NCI-H510A (cell line): ENCODE measurements at places on chromosomes 1 and 21.

DNA sequence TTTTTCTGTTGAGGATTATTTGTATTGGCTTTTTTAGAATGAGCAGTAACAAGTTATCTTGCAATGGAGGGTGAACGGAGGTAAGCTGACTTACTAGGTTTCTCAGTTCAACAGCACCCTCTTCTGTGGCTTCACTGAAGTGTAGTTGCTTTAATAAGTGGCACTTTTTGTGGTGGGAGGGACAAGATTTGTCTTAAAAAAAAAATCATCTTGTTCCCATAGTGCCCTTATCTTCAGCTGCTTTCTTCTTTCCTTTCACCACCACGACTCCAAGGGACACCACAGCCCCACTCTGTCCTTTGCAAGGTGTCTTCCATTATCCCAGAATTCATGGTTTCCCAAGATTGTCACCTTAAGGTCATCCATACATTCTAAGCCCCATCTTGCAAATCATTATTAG, 92.9 kb downstream of the PIGK start:
- peak; percentile 46 for DNase-seq

DNA sequence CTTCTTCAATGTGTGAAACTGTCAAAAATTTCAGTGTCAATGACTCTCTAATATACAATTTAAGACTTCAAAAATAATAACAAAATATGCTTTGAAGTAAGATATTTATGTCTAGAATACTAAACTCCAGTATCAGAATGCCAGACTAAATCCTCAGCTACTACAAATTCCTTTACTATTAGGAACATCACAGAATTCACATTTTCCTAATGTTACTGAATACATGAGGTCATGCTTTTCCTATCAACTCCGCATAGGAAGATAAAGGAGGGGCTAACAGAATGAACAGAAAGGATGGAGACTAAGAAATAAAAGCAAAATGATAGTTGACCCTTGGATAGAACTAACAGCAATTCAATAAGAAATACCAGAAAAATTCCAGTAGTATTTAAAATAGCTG, 292.7 kb downstream of the SDCCAG8 start:
- DNase-seq: no peak

GRCh38 chr1:22691031-22691753, 19.4 kb upstream of the EPHB2 start:
- no peak for DNase-seq

DNA sequence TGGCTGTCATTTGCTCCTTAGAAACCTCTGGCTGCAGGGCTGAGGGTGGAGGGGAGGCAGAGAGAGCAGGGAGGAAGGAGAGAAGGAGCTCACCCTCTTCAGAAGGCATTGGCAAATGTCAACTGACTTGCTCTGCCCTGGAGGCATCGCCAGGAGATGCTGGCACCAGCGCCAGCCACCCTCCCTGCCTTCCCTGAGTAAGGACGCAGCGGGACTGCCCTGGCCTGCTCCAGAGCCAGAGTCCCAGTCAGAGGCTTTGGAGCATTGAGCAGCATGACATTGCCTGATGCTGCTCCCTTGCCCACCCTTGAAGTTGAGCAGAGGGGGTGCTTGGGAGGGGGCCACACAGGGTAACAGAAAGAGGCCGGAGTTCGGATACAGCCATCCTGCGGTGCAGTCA, 62.3 kb downstream of the DISP3 start:
- DNase-seq: no peak

- no peak for DNase-seq
These were observed 588.1 kb upstream of the BRINP3 start for GRCh38 chr1:191065771-191066170.

DNA sequence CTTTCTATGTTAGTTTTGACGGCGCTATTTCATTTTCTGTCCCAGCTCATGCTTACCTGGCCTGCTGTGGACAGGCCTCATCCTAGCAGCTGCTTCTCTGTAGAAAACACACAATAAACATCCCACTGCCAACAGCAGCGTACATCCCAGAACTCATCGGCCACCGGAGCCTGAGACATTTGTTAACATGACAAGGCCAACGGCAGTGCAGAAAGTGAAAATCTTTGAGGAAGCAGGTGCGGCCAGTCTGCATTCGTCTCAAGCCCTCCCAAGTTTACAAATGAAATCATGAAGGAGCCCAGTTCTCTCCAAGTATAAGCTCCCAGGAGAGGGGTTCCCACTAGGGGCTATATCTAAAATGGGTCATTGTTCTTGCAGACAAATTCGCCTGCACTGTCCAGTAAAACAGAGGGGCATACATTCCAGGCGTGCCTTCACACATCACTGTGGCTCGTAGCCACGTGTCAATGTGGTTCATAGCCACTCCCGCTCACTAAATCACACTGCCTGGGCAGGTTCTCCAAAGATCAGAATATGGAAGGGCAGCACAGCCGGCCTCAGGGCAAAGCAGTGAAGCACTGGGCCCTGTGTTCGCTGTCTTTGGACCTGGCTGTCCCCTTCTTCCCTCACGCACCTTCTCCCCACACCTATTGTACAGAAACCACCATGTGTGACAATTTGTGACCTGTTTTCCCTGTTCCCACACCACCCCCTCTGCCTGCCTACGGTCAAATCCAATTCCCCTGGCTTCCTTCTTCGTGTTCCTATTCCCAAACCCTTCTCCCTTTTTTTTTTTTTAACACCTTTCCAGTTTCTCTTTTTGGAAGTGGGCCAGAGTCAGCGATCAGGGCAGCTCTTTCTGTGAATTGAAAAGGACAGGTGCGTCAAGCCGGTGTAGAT, 27.0 kb upstream of the ABCG1 start:
- no peak for DNase-seq

DNA sequence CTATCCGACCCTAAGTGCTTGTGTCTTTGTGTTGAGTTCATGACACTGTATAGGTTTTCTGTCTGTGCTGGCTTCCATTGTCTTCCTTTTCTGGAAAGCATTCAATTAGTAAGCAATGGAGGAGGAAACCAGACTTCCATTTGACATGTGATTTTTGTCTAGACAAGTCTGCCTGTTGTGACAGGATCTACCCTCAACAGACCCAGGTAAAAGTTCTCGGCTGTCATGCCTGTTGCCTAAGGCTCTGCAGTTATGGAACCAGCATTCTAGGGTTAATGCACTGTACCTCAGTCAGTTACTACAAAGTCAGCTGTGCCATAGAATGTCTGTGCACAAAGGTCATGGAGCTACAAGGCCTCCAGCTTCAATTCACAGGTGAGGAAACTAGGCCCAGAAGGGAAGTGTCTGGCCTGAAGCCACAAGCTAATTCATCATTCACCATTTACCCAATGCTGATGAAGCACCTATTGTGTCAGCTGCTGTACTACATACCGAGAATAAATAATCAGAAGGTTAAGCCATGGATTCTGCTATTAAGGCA, 72.3 kb downstream of the PLPP3 start:
- DNase-seq: no peak

DNA sequence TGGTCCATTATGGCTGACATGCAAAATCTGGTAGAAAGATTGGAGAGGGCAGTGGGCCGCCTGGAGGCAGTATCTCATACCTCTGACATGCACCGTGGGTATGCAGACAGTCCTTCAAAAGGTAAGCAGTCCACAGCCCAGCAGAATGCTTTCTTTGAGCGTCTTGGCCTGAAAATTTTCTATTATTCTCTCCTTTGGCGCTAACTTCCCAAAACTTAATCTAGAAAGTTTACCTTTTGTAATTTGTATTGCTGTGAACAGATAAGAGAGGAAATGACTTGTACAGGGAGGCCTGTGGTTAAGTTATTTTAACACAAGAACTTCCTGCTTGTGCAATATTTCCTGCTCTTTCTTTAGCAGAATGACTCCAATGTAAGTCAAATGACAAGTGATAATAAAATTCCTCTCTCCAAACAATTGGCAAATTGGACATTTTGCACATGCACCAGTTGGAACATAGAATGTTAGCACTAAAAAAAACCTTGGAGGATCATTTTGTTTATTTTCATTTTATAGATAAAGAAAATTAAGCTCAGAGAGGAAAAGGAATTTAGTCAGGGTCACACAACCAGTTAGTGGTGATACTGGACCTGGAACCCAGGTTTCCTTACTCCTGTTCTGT, 18.9 kb downstream of the CAP1 start:
- no peak for DNase-seq

DNA sequence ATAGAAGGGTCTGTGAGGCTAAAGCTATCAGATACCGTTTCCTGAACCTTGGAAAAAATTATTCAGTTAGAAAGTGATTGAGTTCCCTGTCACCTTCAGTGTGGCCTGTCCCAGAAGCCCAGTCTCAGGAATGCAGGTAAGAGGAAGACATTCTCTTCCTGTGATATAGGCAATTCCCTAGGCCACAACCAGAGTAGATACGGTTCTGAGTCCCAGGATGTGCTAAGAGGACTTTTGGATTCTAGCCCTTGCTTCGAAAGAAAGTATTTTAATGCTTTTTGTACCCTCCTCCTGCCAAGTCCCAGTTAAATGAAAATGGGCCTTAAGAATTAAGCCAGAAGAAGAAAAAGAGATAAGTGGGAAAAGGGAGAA, 313.5 kb upstream of the PLXNA2 start:
- DNase-seq: no peak

- no peak for DNase-seq
These were observed 229.5 kb upstream of the VAMP3 start for GRCh38 chr1:7541629-7542028.

- no peak for DNase-seq
These were observed 2.8 kb downstream of the MYOM3 start for GRCh38 chr1:24109166-24109483.

- DNase-seq: no peak
These were observed 175.5 kb downstream of the ACTL8 start for GRCh38 chr1:17930635-17931034.

- DNase-seq: no peak
These were observed 32.7 kb upstream of the CRB1 start for GRCh38 chr1:197235355-197235754.

DNA sequence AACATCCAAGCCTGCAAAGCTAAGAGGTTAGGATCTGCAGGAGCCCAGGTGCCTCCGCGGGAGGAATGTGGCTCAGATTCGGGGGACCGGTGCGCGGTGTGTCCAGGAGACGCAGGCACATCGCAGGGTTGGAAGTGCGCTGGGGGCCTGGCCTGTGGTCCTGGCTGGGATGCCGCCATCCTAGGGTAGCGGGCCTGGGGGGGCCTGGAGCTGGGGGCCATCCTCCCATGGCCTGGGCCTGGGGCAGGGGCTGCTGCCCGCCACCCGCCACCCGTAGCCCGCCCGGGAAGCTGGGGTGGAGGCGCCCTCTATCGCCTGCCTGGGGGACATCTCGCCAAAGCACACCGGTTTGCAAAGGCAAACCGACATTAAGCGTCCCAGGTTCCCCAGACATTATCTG, 170.6 kb upstream of the ARHGEF16 start:
- DNase-seq: no peak

DNA sequence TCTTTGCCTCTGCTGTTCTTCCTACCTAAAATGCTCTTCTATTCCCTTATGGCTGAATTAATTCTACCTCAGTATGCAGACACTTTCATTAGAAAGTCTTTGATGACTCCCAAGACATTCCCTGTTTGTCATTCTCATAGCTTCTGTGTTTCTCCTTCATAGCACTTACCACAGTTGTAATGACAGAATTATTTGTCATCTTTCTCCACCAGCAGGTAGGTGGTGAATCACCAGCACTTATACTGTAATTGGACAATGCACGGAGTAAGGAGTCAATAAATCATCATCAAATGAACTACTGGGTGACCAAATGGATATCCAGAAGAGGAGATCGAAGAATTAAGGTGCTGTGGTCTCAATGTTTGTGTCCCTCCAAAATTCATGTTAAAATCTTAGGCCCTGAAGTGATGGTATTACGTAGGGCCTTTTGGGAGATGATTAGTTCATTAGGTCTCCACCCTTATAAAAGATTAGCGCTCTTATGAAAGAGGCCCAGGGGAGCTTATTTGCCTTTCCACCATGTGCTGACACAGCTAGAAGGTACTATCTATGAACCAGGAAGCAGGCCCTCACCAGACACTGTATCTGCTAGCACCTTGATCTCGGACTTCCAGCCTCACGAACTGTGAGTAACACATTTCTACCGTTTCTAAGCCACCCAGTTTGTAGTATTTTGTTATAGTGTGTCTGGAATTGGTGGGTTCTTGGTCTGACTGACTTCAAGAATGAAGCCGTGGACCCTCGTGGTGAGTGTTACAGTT, 2.4 kb upstream of the CCT8 start:
- no peak for DNase-seq

DNA sequence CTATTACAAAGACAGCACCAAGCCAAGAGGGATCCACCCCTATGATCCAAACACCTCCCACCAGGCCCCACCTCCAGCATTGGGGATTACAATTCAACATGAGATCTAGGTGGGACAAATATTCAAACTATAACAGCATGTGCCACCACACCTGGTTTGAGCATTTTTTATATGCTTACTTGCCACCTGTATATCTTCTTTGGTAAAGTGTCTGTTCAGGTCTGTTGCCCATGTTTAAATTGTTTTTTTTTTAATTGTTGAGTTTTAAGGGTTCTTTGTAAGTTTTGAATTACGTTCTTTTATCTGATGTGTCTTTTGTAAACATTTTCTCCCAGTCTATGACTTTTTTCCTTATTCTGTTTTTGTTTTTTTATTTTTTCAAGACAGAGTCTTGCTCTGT, 83.4 kb downstream of the LRIG2 start:
- no peak for DNase-seq

DNA sequence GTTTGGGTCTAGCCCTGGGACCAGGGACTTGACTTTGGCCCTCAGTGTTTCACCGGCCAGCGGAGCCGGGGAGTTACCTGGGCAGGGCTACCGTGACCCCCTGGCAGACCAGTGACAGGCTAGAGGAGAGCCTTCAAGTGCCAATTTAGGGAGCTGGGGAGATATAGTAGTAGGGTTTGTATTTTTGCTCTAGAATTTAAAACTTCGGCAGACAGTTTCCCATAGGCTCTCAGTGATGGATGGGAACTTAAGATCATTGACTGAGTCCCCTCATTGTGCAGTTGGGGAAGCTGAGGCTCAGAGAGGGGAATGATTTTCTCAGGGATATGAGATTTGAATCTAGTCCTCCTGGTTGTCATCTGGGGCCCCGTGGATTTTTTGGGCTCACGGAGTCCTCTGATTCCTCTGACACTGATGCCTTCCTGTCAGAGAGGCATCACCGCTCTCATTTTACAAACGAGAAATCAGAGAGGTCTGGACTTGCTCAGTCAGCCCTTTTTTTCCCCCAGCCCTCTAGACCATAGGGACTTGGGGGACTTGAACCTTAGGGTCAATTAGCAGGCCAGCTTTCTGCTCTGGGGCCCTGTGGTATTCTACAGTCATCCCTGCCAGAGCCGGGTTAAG, 58.3 kb upstream of the ACOT11 start:
- DNase-seq: no peak

DNA sequence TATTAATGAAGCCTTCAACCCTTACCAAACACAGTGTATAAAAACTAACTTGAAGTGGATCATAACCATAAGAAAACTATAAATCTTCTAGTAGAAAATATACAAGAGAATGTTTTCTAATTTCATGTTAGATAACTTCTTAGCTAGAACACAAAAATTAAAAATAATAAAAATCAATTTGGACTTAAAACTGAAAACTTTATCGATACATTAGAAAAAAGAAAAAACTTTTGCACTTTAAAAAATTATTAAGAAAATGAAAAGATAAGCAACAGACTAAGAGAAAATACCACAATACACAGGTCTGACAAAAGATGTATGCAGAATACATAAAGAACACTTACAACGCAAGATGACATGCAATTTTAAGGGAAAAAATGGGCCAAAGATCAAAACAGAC, 8.7 kb downstream of the COP1 start:
- no peak for DNase-seq
